ENCODE measurements at places on chromosomes 16 and 17.
A peak's percentile ranks its signal among the peaks of the same experiment; 100 is the strongest.

- DNase-seq: peak; percentile 98
These were observed at the start of gene TRIM37 for GRCh38 chr17:59106463-59107305. Gene TRIM37, minus strand, starts transcription at chr17:59106880. Its CDS starts 419 bp downstream, at chr17:59106461.

DNA sequence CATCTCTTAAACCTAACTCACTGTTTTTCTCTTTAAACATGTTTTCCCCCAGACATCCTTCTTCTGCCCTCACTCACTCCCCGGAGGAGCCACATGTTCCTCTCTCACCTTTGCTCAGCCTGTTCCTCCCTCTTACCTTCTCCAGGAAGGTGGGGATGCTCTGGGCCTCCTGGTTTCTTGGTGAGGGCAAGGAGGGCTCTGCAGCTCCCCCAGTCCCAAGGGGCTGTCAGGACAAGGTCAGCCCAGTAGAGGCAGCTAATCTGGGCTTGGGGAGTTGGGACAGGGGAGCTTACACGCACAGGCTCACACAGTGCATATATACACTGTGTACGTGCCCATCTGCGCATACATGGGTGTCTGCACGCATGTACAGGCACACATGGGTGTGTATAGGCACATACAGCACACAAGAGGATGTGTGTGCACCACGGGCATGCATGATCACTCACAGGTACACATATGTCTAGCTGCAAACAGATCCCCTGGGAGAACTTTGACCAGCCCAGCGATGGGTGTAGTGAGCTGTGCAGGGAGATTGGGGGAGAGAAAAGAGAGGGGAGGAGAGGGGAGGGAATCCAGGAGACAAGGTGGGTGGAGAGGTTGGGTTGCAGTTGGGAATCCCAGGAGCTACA, 28.6 kb upstream of the SPNS3 start:
- DNase-seq: no peak

DNA sequence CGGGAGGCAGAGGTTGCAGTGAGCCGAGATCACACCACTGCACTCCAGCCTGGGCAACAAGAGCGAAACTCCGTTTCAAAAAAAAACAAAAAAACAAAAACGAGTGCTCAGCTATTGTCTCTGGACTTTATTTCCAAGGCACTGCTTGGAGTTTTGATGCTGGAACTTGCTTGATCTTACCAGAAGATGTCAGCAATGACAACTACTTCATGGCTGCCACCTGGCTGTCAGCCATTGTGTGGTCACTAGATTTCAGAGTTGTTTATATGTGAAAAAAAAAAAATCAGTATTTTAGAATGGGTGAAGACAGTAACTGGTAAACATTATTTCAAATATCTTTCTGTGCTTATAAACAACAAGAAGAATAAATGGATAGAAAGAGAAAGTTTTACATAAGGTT, 26.3 kb upstream of the OR4D1 start:
- peak; percentile 20 for DNase-seq

DNA sequence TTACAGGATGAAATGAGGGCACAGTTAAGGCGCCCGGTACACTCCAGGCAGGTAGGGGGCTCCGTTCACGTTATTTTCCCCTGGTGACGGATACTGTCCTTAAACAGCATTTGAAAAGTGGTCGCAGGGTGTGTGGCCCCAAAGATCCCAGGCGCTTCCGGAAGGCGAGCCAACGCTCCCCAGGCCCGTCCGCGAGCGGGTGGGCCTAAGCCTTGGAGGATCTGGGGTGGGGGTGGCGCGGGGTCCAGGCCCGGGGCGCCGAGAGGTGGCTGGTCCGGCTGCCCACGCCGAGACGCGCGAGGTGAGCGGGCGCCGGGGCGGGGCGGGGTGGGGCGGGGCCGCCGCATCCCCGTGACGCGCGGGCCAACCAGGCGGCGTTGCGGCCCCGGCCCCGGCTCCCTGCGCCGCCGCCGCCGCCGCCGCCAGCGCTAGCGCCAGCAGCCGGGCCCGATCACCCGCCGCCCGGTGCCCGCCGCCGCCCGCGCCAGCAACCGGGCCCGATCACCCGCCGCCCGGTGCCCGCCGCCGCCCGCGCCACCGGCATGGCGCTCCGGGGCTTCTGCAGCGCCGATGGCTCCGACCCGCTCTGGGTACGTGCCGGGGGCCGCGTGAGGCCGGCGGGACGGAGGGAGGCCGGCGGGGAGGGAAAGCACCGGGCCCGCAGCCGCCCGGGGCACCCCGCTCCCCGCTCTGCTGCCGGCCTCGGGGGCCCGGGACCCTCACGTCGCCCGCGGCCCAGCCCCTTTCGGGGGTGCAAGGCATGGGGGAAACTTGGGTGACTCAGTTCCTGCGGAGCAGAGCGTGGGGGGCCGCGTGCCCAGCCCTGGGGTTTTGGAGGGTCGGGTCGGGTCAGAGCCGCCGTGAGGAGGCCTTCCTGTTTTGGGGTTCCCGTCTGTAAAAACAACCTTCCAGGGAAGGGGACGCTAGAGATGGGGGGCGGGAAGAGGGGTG, at the start of gene ABCC1:
ABCC1 (plus strand) TSS at position 407 of the 951 bp plus-strand sequence; CDS start at position 543, 136 bp downstream.
- peak; percentile 62 for DNase-seq

GRCh38 chr17:32341857-32342602, at the start of gene C17orf75:
Gene C17orf75, minus strand, starts transcription at chr17:32342173. Its CDS starts 34 bp downstream, at chr17:32342139.
- DNase-seq: peak; percentile 85

- DNase-seq: no peak
These were observed 233.1 kb downstream of the CBLN1 start for GRCh38 chr16:49048557-49048956.

DNA sequence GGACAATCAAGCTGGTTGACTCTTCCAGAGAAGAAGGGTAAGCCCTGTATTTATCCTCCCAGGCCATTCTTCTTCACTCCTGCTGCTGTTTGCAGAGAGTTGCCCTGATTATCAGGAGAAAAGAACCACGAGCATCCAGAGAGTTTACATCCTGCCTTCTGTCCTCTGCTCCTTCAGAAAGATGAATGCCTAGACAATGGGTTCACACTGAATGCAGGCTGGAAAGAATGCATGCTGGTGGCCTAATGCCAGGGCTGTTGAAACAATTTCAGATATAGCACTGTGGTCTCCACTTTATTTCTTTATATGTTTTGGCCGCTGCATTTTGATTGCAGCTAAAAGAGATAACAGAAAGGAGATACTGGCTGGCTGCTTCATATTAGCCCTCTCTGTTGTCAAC, 21.2 kb upstream of the HAS3 start:
- DNase-seq: no peak

GRCh38 chr16:56252835-56253234, 61.5 kb downstream of the GNAO1 start:
- no peak for DNase-seq

GRCh38 chr16:12240036-12240435, 263.5 kb downstream of the SNX29 start:
- no peak for DNase-seq

- DNase-seq: no peak
These were observed 285.6 kb downstream of the KCNJ2 start for GRCh38 chr17:70454908-70455307.

DNA sequence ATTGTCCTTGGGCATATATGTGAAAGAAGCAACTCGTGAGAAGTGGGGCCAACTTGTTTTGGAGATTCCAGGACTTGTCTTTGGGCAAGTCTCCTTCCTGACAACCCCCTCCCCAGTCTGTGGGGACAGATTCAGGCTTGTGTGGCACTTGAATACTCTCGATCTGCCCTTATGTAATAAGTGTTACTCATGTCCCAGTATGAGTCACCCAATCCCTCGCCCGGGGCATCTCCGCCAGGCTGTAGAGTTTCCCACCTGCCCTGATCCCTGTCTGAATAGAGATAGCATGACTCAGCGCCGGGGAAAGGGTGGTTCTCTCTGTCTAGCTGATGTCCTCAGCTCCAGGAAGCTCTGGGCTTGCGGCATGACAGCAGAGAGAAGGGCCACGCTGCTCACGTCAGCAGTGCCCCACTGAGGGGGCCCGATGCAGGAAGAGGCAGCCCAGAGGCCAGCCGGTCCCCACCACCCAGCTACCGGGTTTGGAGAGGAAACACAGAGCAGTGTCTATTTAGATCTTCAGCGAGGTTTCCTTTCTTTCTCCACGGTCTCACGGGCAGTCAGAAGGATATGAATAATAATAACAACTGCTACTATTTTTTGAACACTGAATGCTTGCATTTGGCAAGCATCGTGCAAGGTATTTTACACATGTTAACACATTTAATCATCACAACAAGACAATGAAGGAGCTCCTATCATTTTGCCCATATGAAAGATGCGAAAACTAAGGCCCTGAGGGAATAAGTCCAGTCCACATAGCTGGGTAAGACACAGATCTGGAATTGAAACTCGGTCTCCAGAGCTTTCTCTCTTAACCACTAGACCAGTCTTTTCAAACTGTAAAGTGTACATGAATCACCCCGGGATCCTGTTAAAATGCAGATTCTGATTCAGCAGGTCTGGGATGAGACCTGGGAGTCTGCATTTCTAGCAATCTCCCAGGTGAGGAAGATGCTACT, 426.7 kb upstream of the MAF start:
- peak; percentile 57 for DNase-seq

GRCh38 chr16:67310561-67310960, 16.0 kb downstream of the KCTD19 start:
- no peak for DNase-seq

DNA sequence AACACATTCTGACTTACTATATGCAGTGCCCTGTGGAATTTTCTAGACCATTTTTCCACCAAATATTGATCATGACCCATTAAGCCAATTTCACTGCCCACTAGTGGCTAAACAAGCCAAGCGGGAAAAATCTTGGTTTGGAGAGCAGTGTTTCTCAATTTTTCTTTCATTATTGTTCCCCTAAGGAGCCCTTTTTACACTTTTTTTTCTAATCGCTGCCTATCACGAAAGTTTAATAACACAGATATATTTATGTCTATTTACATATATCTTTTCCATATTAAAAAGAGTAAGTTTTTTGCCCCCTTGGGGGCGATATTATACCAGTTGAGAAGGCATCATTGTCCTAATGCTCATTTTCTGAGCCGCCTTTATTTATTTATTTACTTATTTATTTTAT, 10.8 kb upstream of the TLCD3B start:
- DNase-seq: no peak

- no peak for DNase-seq
These were observed 18.2 kb upstream of the FAM83G start for GRCh38 chr17:19022747-19023146.

DNA sequence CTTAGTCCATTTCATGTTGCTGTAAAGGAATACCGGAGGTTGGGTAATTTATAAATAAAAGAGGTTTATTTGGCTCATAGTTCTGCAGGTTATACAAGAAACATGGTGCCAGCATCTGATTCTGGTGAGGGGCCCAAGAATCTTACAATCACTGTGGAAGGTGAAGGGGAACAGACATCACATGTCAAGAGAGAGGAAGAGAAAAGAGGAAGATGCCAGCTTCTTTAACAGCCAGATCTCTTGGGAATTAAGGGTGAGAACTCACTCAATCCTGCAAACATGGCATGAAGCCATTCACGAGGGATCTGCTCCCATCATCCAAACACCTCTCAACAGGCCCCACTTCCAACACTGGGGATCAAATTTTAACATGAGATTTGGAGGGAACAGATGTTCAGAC, 49.5 kb downstream of the BMERB1 start:
- no peak for DNase-seq

DNA sequence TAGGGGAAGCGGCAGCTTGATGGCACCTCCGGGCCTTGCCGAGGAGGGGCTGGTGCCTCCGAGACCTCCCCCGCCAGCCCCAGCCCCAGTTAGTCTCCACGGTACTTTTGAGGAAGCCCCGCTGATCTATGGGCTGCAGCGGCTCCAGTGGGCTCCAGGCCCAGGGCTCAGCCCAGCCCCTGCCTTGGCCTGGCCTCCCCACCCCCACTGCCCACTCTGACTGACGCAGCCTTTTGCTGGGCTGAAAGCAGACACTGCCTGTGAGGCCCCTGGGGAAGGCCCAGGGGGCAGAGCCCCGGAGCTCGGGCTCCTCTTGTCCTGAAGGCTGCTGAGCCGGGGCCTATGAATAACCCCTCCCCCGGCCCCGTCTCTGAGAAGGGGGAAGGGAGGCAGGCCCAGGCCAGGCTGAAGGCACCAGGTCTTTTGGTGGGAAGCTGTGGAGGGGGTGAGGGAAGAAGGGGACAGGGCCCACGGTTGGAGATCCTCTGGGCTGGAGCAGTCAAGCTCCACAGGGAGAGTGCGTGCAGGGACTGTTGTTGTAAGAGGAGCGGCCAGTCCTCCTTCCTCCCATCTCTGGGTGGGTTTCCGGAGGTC, 7.5 kb upstream of the SMTNL2 start:
- DNase-seq: no peak

- DNase-seq: no peak
These were observed 85.9 kb upstream of the PLCG2 start for GRCh38 chr16:81693041-81693743.

DNA sequence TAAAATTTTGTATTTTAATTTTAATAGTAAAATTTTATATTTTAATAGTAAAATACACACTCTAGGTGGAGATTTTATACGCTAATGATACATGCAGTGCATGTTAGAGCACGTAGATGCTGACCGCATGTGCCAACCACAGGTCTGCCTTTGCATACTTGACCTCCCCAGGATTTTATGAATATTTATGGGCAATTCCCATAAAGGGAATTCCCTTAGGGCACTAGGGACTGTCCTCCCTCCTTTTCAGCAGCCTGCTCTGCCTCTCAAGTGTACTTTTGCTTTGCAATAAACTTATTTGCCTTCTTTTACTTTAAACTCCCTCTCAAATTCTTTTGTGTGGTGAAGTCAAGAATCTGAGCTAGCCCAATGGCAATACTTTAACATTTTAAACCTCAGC, 217.7 kb upstream of the CDH8 start:
- no peak for DNase-seq

GRCh38 chr16:12314653-12315185, 338.2 kb downstream of the SNX29 start:
- no peak for DNase-seq

DNA sequence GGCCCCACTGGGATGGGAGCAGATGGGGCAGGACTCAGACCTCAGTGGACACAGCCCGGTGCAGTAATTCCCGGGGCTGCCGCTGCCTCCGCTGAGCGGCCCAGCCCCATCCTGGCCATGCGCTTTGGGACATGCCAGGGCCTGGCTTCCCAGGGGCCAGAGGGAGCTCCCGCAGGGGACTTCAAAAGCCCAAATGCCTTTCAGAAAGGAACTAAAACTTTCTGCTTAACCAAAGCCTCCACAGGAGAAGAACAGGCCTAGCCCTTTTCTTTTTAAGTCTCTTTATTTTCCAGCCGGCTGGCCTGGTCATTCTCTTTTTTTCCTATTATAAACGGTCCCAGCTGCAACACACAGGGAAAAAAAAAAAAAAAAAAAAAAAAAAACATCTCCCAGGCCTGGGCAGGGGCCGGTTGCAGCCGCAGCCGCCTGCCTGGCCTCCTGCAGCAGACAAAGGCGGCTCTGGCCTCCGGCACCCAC, 10.7 kb upstream of the ZNF423 start:
- no peak for DNase-seq

DNA sequence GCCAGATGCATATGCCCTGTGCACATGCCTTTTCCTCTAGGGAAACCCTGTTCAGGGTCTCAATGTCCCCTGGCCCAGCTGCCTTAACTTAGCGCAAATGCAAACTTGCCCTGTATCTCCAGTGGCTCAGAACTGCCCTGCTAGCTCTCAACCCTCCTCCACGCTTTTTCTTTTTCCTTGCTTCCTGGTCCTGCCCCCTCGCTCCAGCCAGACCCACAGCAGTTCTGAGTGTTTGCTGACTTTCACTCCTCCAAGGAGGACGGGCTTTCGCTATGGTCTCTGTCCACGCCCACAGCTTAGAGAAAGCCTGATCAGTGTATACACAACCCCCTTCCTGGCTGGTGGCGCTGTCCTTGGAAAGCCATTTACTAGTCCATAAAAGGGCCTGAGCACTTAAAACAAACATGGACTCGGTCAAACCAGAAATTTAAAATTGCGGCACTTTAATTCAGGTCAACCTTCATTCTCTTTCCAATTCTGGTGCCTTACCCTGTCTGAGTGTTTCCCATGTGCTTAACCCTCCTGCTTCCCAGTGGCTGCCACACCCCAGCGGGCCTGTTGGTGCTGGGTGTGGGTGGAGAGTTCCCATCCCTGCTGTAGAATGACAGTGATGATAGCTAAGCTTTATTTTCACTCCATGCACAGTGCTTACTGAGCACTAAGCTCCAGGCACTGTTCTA, 15.6 kb upstream of the TMEM98 start:
- DNase-seq: no peak
